NCI-H774 (cell line): ENCODE measurements at places on chromosomes 6 and 20.
A peak's percentile ranks its signal among the peaks of the same experiment; 100 is the strongest.

DNA sequence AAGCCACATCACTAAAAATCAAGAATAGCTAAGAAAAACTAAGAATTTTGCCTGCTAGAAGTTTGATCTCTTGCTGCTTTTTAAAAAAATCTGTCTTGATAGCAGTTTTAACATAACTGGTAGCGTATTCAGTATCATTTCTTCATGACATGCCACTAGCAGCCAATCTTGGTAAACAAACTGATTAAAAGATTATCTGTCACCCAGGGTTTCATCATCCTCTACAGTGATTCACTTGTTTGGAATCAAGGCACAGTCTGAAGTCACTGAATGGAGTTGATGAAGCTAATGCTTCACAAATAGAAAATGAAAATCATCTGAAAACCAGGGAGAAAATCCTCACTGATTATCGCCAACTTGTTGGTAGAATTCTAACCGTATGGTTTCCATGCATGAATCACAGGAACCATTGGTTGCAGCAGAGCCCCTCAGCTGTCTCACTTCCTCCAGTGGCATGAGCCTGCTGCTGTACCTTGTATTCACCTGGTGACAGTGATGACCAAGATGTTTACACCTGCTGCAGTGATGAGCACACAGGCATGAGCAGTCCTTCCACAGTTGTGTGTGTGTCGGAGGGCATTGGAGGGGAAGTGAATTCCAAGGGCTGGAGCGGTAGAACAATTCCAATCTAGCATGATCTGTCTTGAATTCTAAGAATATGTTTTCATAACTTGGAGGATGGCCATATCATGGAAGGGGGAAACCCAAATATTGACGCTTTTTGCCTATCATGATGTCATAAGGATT is 275.0 kb downstream of the KHDC1L start:
- no peak for DNase-seq

DNA sequence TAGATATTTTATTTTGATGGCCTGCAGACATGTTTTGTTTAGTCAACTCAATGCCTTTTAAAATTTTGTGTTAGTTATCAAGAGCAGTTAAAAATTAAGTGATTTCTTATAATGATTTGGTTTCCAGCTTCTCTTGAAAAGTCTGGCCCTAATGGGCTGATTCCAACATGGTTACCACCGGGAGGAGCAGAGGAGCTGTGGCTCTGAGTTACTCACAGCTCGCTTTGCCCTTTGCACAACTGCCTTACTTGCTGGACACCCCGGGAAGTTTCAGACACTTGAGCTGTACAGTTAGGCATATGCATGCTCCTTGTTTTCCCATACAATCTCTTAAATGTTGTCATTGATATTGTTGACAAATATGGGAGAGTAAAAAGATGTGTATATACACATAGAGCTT is 173.1 kb upstream of the MMS22L start:
- no peak for DNase-seq

DNA sequence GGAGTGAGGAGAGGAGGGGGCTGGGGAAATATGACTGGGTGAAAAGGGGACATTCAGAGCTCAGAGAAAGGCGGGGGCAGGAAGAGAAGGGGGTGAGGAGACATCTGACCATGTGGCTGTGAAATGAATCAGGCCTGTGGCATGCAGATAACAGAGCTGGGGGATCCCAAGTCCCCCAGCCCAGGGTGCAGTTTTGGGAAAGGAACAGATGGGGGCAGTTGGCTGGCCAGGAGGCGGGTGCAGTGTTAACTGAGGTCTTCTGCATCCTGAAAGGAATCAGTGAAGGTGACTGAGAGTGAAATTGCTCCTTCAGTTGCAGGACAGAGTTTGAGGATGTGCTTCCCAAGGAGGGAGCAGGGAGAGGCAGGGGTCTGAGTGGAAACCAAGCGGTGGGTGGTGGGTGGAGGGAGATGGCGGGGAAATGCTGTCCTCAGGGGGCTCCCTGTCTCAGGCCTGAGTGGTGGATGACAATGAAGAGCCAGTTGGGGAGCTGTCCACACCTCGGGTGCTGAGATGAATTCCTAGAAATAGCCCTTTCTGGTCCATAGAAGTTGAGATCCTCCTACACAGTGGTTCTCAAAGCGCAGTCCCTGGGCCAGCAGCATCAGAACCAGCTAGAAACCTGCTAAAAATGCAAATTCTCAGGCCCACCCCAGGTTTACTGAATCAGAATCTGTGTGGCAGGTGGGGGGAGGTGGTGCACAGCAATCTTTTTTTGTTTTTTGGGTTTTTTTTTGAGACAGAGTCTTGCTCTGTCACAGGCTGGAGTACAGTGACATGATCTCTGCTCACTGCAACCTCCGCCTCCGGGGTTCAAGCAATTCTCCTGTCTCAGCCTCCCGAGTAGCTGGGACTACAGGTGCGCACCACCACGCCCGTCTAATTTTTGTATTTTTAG is 26.0 kb upstream of the CCDC167 start:
- DNase-seq: no peak

DNA sequence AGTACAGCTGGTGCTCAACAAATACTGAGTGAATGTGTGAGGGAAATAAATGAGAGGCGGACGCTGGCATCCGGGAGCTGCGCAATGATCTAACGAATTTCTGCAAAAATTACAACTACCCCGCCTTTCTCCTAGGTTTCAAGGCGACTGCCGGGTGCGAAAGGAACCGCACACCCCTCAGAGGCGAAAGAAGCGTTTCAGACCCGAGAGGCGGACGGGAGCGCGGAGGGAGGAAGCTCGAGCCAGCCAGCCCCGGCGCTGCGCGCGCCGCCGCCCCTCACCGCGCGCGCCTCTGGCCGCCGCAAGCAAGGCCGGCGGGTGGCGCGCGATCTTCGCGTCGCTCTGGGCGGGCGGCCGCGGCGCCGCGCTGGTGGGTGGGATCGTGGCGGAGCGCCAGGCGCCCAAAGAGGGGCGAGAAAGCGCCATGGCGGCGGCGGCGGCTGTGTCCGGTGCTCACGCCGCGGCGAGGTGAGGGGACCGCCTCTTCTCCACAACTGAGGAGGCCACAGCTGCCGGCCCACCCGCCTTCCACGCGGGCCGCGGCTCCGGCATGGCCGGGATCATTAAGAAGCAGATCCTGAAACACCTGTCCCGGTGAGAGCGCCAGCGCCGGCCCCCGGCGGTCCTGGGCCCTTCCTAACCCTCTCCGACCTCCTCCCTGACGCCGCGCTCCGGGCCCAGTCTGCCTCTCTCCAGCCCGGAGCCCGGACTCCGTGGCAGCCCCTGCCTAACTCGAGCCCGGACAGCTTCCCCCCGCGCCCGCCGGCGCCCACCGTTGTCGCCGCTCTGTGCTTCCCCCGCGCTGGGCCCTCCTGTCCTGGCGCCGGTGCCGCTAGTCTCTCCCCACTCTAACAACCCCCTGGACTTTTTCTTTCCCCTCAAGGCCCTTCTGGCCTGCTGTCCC is at the start of gene BLTP3A:
Gene BLTP3A, plus strand, starts transcription at position 383 of the 904 bp plus-strand sequence. Its CDS starts 168 bp downstream, at position 551.
- peak; percentile 69 for DNase-seq

- DNase-seq: no peak
These were observed 136.9 kb downstream of the TRMT11 start for GRCh38 chr6:126123226-126123625.

- no peak for DNase-seq
These were observed 406.7 kb downstream of the CD83 start for GRCh38 chr6:14524319-14524718.

DNA sequence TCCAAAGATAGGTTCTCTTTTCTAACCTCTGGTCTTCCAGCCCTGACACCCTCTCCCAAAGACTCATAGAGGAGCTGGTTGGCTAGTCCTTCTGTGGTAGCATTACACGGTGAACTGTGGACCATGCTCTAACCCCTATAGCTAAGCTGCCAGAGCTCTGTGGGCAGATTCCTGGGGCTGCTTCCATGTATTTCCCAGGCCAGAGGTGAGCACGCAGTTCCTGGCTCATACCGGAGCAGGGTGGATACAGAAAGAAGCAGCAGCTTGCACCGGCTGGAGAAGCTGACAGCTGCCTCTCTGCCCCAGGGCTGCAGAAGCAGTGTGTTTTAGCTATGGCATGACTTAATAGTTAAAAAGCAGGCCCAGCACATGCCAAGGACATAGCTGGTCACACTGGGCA is 84.1 kb upstream of the FOXP4 start:
- no peak for DNase-seq

GRCh38 chr20:57020364-57020763 is 246.1 kb downstream of the BMP7 start:
- no peak for DNase-seq

- DNase-seq: no peak
These were observed 294.2 kb upstream of the RSPO3 start for GRCh38 chr6:126824226-126824625.

GRCh38 chr6:78810146-78810545 is 57.2 kb upstream of the IRAK1BP1 start:
- peak; percentile 60 for DNase-seq

DNA sequence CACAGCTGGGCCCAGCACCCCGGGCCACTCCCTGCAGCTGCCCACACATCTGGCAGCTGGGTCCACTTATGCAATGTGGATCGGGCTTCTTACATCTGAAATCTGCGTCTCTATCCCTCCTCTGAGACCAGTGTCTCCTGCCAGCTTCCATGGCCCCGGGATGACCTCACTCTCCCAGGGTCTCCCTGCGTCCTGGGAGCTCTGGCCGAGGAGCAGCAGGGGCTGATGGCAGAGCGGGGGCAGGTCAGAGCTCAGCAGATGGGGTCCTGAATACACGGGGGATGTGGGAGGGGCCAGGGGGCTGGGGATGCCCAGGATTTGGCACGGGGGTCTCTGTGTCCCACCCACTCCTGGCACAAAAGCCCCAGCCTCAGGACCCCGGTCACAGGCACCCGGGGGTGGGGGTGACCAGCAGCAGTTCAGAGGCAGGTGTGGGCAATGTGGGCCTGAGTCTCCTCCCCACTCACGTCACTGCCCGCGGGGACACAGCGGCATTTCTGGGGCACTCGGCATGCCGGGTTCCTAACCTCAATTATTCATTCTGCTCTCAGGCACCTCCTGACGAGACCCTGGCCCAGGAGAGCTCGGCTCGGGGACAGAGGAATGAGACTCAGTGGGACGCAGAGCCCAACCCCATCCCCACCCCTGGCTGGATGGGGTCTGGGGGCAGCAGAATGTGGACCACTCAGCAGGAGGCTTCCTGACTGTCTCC is 16.4 kb downstream of the CHRNA4 start:
- no peak for DNase-seq

- DNase-seq: no peak
These were observed 25.8 kb upstream of the NRSN1 start for GRCh38 chr6:24100024-24100769.

- DNase-seq: peak; percentile 29
These were observed 178.7 kb downstream of the TAF4 start for GRCh38 chr20:61886721-61887595.

- no peak for DNase-seq
These were observed 117.4 kb downstream of the TTLL2 start for GRCh38 chr6:167442245-167442644.

GRCh38 chr6:105301072-105301503 is 101.8 kb downstream of the PREP start:
- DNase-seq: no peak

GRCh38 chr20:63298731-63299312 is 5.8 kb downstream of the COL20A1 start:
- no peak for DNase-seq

DNA sequence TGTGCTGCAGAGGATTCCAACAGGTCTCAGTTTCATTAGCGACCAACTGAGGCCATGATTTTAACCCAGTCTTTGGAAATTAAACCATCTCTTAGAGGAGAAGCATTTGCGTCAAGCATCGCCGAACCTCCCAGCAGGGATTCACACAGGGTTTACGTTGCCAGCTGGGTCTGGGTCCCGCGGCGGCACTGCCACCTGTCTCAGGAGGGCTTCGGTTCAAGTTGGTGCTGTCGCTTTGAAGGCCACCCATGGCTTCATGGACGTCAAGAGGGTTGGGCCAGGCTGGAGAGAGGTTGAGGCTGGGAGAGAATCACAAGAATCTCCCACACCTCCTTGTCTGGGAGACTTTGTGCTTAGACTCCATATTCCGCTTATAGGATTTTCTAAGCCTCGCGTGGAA is 43.0 kb upstream of the FRMD1 start:
- DNase-seq: no peak

- no peak for DNase-seq
These were observed 11.6 kb upstream of the MAN1A1 start for GRCh38 chr6:119361209-119361608.

DNA sequence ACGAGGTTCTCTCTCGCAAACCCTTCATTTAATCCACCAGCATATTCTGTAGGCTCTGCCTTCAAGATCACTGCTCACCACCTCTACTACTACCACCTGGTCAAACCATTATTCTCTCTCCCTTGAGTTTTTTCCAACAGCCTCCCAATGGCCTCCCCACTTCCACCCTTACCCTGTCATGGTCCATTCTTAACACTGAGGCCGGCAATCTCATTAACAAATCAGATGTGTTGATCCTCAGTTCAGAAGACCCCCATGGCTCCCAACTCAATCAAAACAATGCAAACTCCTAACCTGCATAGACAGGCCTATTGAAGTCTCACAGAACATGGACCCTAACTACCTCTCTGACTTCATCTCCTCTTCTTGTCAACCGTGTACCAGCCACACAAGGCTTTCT is 2.2 kb downstream of the AURKA start:
- no peak for DNase-seq

DNA sequence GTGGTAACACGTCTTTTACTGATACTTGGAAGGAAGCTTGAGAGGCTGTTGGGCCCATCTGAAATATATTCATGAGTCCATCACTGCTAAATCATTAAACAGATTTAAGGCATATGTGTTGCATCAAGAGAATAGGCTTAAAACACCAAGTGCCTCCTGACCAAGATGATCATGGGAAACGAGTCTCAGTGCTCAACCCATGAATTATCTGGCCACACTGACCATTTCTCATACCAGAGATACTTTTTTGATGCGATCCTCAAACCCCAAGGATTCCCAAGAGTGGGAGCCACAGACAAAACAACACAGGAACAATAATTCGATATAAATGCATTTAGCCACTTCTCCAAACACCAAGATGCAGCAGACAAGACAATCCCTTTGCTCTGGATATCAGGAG is 17.2 kb downstream of the HEY2 start:
- DNase-seq: no peak

- DNase-seq: no peak
These were observed 506.6 kb upstream of the SULF2 start for GRCh38 chr20:48291896-48292295.

DNA sequence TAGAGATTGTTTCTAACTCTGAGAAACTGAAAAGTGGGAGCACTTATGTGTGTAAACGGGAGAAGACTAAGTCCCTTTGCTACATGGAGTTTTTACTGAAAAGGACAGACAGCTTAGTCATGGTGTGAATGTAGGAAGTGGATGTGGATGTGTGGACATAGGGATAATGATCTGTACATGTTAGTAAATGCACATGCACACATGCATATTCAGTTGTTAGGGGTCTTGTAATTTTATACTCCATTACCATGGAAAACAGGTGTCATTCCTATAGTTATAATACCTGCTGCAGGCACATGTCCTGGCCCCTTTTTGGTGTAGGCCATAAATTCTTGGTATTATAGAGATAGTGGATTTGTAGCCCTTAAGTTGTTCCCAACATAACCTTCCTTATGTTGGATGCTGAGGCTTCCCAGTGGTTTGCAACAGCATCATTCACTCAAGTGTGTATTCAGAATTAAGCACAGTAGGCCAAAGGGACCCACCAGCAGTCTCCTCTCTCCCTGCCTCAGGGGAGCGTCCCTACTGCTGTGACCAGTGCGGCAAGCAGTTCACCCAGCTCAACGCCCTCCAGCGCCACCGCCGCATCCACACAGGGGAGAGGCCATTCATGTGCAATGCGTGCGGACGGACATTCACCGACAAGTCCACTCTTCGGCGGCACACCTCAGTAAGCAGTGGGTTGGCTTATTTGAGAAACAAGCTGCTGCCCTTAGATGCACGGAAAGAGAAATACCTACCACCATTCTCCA is 7.3 kb downstream of the GZF1 start:
- no peak for DNase-seq

GRCh38 chr20:49724408-49725223 is 10.9 kb upstream of the B4GALT5 start:
- peak; percentile 9 for DNase-seq
